GM04504 (cell line): ENCODE measurements at places on chromosomes 4 and X.

- DNase-seq: no peak
Measured at GRCh38 chrX:9195199-9195880, 161.4 kb upstream of the FAM9B start.

DNA sequence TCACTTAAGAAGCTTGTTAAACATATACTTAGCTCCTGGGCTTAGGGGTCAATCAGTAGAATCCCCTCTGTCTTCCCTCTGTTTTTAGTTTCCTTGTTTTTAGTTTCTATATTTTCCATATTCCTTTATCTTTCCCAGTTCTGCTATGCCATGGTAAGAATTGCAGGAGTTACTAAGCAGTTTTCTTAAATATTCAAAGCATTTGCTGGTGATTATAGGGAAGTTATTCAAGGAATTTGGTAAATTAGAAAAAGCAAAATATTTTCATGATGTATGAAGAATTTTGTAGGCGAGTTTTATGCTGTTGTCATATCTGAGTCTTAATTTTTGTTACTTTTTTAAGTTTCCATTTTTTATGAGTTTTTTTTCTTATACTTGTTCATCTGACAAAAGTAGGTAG, 91.6 kb upstream of the NUDT6 start:
- no peak for DNase-seq

DNA sequence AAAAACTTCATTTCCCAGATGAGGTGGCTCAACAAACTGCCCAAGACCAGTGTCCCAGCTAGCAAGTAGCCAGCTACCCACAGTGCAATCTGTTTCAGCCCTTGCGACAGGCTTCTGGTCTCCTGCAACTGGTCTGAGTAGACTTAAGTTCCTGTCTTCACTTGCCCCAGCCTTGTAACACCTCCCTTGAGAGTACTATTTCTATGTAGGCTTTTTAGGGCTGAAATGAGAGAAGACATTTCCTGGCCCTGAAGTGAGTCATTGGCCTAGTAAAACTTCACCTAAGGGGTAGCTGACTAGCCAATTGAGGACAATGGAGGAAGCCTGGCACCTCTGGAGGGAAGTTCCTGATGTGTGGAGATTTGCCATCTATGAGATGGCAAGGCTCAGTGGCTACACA, 80.1 kb upstream of the STIM2 start:
- no peak for DNase-seq

DNA sequence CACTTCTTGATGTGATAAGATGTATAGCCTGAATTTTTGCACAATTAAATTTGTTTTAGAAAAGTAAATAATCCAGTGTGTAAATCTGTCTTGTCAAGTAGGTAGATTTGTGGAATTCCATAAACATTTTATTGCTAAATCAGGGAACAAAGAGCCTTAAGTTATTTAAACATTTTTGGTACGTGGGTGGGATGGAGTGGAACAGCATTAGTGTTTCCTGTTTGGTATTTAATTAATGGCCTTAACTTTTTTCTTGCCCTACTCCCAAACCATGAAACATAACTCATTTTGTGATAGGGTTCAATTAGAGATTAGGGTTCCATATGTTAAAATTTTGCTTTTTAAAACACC, 5.1 kb downstream of the NUDT9 start:
- no peak for DNase-seq

GRCh38 chr4:57039345-57039744, 60.6 kb downstream of the POLR2B start:
- no peak for DNase-seq

DNA sequence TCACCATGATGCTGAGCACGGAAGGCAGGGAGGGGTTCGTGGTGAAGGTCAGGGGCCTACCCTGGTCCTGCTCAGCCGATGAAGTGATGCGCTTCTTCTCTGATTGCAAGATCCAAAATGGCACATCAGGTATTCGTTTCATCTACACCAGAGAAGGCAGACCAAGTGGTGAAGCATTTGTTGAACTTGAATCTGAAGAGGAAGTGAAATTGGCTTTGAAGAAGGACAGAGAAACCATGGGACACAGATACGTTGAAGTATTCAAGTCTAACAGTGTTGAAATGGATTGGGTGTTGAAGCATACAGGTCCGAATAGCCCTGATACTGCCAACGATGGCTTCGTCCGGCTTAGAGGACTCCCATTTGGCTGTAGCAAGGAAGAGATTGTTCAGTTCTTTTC, 4.0 kb downstream of the HNRNPH2 start:
- no peak for DNase-seq
